RPMI7951 (cell line): ENCODE measurements at places on chromosomes 6 and 20. TPM values are rescaled to one million over a fixed set of nuclear protein-coding genes. Genes with fewer than 3 reads are reported as not detected.

EFCAB8 gene
- total RNA-seq, result 0.10 and 1.1 TPM in 2 replicates

HEY2 gene
- total RNA-seq, result 0.10 and 0.36 TPM in 2 replicates

MUCL3 gene
- not detected in 2 replicates for total RNA-seq

GRIK2 gene
- 0.88 and 2.0 TPM in 2 replicates for total RNA-seq

PRND gene
- under 0.01 and 0.10 TPM in 2 replicates for total RNA-seq

TCP11 gene
- total RNA-seq, result 0.49 TPM in 1 of 2 replicates, not detected in the other
